Left ventricle myocardium inferior (tissue), 1 donor: ENCODE measurements at places on chromosomes 11 and 22. TPM values are rescaled to one million over a fixed set of nuclear protein-coding genes. Genes with fewer than 3 reads are reported as not detected.
A peak's percentile ranks its signal among the peaks of the same experiment; 100 is the strongest.

DNA sequence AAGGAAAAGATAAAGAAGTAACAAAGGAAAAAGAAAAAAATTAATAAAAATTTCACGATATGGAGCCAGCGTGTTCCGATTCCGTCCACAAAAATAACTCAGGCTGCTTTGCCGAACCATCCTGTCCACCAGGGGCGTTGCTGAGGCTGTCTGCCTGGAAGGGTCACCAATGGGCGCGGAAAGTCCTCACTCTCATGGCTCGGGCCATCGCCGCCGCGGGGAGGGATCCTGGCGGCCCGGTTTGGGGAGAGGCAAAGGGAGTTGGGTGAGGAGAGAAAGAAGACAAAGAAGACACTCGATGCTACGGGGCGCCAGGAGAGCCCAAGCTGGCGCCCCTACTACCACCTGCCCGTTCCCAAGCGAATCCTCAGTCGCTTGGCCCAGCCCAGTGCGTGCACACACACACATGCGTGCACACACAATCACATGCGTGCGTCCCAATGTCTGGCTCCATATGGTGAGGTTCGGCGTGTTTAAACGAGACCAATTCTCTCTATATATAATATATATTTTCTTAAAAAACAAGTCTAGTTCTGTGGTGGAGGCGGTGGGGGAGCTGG lies 5.6 kb upstream of the PYGM start:
- no peak for DNase-seq

DNA sequence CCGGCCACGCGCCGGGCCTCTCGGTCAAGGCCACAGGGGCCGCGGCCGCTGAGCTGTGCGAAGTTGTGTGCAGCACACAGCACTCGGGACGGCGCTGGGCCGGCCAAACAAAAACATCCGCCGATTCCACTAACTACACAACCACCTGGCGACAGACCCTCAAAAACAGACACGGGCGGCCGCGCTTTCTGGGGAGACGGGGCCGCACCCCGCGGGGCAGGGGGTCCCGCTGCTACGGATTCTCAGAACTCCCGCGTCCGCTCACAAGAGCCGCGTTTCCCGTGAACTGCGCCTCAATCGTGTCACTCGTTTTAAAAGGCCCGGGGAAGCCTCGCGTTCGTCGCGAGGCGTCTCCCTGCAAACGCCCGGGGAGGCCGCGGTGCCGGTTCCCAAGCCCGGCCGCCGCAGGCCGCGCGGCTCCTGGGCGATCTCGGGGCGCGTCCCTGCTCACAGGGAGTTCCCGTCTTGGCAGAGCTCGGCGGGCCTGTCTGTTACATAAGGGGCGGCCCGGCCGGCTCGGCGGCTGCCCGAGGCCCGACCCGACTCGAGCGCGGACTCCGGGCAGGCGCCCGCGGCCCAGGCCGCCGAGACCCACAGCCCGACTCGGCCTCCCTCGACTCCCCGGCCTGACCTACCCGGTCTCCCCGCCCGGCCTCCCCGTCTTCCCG lies 936 bp downstream of the BRD1 start:
- DNase-seq = peak; percentile 55

Gene CSKMT
- total RNA-seq = 5.0 TPM

Gene GAB2
- total RNA-seq = 27.4 TPM

Gene APOBEC3A
- 0.41 TPM for total RNA-seq
